Stimulated activated CD4-positive, alpha-beta T cell treated with anti-CD3 and anti-CD28 coated beads, TNF-alpha, amount 100 ng/mL, for 4 hours (primary cell): ENCODE measurements at places on chromosomes 7 and 10.

DNA sequence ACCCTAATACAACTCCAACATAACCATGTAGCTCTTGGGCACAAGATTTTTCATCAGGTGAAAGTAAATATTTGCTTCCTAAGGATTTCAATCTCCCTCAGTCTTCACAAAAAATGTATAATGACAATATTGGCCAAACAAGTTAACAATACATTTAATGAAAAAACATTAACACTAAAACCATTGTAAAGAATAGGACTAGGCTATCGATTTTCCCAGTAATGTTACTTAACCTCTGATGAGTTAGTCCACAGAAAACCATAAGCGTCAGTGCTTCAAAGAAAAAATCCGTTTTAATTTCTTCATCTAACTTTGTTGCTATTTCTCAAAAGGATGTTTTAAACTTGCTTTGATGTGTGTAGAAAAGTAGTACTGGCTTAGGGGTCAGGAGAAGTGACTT lies 1.2 kb downstream of the ZNF33B start:
- DNase-seq: no peak

DNA sequence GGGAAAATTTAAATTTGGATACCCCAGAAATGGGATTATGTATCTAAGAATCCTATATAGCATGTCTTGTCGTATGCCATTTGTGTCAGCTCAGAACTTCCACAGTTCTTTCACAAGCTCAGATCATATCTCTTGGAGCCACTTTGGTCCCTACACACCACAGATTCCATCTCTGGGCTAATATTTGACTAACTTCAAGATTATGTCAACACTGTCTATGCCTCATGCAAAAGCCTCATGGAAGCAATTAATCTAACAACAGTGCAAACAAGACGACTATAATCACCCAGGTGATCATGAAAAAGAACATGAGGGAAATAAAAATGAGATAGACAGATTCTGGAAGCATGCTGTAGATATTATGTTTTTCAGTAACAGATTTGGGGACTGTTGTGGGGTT lies 189.1 kb downstream of the LRRTM3 start:
- no peak for DNase-seq

DNA sequence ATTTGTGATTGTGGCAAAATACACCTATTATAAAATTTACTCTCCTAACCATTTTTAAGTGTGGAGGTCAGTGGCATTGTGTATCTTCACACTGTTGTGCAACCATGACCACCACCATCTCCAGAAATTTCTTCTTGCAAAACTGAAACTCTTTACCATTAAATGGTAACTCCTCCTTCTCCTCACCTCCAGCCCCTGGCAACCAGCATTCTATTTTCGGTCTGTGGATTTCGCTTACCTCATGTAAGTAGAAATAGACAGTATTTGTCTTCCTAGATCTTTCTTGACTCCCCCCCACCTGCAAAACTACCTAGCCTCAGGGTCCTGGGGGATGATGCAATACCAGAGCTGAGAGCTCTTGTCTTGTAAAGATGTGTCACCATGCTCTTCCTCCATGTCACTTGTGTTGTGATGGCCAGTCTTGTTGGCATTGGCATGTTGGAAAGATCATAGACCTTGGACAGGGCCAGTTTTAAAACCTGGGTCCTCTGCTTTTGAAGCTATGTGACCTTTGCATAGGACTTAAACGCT lies 71.1 kb upstream of the EMX2 start:
- DNase-seq: no peak

DNA sequence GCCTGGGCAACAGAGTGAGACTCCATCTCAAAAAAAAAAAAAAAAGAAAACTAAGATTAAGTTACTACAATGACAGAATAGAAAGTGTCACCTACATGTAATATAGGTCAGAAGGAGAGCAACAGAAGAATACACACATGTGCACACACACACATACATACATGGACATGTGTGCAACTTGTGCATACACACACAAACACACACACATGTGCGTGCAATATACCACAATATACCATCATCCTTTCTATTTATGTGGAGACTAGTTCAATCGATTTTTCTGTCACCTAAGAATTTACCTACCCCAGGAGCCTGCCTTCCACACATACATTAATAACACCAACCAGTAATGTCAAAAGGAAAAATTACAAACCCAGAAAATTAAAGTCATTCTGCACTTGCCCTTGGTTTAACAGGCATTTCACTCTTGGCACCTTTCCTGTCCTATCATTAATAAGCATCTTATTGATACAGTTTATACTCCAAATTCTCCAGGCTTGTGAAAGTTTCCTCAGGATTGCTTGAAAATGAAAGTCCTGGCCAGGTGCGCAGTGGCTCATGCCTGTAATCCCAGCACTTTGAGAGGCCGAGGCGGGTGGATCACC lies 2.5 kb downstream of the PNLIPRP1 start:
- DNase-seq: no peak

GRCh38 chr10:99966306-99966705 lies 43.4 kb downstream of the DNMBP start:
- no peak for DNase-seq

DNA sequence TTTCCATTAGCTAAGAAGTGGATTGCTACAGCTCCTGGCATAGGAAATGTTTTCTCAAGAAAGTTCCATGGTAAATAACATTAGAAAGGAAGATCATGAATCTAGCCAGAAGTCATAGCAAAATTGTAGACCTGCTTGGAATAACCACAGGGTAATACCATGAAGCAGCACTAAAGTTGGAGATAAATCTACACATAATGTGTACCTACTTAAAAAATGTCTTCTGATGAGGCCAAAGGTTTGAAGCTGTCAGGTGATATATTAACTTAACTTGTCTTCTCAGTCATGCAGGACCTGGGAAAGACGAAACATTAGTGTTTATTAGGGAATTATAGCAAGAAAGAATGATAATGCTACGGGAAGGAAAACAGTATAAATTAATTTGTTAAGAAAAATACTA lies 6.3 kb downstream of the CISD1 start:
- DNase-seq: no peak

- DNase-seq: no peak
These were observed 108.1 kb downstream of the PTN start for GRCh38 chr7:137235434-137235833.

DNA sequence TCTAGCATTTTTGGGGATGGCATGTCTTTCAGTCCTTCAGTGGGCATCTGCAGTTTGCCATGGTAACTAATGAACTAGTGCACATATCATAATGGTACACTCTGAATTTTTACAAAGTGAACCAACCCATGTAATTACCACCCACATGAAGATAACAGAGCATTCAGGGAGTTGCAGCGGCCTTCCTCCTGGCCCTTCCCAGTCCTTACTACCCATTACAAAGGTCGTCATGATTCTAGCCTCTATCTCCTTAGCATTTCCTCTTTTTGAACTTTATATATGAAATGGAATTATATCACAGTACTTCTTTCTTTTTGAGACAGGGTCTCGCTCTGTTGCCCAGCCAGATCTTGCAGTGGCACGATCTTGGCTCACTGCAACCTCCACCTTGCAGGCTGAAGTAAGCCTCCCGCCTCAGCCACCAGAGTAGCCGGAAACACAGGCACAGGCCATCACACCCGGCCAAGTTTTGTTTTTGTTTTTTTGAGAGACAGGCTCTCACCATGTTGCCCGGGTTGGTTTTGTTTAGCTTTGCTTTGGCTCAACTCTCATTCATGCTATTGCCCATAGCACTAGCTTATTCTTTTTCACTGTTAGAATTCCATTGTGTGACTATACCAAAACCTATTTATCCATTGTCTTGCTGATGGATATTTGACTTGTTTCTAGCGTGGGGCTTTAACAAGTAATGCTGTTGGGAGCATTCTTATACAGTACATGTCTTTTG lies 79.2 kb downstream of the APBB1IP start:
- no peak for DNase-seq

DNA sequence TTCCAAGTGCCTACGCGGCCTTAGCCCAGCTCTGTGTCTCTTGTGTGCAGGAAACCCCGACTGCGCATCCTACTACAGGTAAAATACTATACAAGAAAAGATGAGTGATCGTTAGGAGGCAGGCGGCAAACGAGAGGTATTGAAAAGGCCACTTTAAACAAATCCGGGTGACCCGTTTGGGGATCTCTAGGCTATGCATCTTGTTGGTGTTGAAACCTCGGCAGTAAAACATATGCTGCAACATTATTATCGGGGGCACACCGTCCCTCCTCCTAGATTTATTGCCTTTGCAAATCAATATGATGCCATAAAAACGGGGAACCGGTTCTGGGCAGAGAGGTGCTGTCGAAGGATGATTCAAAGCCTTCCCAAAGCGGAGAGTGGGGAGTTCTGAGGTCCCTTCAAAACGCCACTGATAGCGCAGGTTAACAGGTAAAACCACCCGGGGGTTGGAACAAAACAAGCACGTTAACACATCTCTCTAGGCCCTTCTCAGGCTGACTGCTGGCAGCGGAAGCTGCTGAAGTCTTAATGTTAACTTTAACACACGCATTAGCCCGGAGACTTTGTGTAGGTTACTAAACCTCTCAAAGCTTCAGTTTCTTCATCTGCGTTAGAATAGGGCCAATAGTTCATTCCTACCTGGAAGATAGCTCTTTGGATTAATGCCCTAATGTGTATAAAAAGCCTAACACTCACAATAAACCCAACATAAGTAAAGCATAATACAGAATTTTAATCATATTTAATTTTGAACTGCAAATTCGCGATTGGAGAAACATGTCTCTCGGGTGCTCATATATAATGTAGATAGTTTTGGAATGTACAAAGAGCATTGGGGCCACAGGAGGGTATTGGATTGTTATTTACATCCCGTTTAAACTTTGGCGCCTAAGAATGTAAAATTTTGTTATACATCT lies 2.6 kb upstream of the TBX20 start:
- no peak for DNase-seq

DNA sequence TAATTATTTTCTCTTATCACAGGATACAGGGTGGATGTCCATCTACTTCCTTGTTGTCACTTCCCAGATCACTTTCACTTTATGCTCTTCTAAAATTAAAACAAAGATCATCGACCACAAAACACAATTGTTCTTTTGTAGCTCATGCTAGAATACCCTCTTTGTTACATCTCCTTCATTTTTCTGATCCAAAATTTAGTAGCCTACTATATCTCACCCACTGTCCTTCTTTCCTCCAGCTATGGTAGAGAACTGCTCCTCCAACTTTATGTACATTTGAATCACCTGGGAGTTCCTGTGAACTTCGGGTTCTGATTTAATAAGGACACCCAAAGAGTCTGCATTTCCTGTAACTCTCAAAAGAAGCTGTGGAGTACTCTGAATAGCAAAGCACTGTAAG lies 1.2 kb upstream of the AHR start:
- no peak for DNase-seq

GRCh38 chr7:128763541-128763940 lies 12.1 kb downstream of the OPN1SW start:
- no peak for DNase-seq

DNA sequence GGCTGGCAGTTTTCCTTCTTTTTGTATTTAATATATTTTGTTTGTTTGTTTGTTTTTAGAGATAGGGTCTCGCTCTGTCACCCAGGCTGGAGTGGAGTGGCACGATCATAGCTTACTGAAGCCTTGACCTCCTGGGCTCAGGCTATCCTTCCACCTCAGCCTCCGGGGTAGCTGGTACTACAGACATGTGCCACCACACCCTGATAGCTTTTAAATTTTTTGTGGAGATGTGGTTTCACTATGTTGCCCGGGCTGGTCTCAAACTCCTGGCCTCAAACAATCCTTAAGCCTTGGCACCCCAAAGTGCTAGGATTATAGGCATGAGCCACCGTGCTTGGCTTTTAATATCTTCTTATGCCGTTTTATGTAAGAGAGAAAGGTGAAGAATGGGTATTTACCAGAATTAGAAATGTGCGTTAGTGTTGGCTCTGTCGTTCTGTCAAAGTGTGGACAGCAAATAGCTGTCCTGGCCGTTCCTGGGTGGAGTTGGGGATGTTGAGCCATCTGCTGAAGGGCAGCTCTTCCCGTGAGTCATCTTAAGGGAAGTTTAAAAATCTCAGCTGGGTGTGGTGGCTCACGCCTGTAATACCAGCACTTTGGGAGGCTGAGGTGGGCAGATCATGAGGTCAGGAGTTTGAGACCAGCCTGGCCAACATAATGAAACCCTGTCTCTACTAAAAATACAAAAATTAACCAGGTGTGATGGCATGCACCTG lies 14.8 kb downstream of the OGDH start:
- no peak for DNase-seq

GRCh38 chr10:132460691-132461090 lies 63.7 kb downstream of the PWWP2B start:
- DNase-seq: no peak

DNA sequence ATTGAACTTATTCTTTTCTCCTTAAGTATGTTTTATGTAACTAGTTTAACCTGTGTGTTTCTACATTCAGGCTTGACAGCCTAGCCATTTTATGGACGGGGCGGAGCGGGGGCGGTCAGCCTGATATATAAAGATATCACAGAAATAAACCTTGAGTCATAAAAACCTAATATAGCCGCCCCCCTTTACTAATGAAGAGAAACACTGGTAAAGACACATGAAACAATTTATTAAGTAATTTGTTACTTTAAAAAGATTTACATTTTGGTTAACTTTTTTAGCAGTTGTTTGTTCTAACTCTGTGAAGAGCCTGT lies 84.0 kb downstream of the MAPK8 start:
- no peak for DNase-seq

DNA sequence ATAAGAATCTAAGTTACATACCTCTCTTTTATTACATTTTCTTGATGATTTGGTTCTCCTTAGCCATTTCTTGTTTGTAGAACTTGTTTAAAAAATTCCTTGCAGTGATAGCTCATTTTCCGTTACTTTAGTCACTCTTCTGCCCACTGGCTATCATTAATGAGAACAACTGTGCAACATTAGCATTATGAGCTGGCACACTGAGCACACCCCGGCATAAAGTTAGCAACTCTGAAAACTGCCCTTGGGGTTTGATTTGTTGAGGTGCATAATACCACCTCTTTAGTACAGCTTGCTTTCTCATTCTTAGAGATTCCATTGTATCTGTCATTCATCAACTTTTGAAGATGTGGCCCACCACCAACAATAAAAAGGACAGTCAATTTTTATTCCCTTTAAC lies 87.6 kb upstream of the ADCY1 start:
- no peak for DNase-seq

DNA sequence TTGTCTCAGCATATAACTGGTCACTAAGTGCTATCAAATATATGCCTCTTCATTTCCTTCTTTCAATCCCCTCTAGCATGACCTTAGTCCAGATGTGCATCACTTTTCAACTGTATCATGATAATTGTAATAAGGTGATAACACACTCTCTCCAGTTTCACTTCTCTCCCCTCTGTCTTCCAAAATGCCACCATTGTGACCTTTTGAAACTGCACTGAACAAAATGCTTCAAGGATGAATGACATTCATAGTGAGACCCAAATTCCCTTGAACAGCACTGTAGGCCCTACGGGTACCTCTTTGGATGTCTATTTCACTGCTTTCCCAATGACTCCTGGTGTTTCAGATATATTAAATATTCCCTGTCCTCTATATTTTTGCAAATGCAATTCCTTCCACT lies 224.8 kb downstream of the DNAJB9 start:
- no peak for DNase-seq

DNA sequence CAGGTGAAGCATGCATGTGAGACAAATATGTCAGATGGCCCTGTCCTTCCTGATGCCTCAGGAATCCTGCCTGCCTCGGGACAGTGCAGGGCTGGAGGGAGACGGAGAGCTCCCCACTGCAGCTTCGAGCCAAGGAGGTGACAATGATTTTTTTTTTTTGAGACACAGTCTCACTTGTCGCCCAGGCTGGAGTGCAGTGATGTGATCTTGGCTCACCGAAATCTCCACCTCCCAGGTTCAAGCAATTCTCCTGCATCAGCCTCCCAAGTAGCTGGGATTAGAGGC lies 68.8 kb downstream of the OAT start:
- DNase-seq: no peak
